ENCODE measurements at places on chromosomes 1 and 21.

GRCh38 chr1:65079941-65080340 lies 68.1 kb upstream of the AK4 start:
- DNase-seq, result no peak

DNA sequence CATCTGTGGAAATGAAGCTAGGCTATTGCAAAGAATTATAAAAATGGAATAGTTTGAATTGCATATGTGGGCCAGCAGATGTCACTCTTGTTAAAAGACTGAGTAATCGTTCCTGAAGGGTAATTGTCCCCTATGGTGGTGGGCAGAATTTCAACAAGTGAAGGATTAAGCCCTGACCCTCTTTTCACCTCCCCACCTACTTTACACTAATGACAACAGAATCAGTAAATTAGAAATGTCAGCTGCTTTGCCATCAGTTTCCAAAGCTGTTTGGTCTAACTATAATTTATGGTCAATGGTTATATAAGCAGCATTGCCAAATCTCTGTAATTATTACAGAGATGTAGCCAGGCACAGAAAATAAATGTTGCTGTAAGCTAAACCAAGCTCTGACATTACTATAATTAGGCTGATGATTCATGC lies 898.6 kb downstream of the AMY1C start:
- no peak for DNase-seq

GRCh38 chr1:224996266-224996665 lies 66.8 kb downstream of the DNAH14 start:
- DNase-seq, result no peak

DNA sequence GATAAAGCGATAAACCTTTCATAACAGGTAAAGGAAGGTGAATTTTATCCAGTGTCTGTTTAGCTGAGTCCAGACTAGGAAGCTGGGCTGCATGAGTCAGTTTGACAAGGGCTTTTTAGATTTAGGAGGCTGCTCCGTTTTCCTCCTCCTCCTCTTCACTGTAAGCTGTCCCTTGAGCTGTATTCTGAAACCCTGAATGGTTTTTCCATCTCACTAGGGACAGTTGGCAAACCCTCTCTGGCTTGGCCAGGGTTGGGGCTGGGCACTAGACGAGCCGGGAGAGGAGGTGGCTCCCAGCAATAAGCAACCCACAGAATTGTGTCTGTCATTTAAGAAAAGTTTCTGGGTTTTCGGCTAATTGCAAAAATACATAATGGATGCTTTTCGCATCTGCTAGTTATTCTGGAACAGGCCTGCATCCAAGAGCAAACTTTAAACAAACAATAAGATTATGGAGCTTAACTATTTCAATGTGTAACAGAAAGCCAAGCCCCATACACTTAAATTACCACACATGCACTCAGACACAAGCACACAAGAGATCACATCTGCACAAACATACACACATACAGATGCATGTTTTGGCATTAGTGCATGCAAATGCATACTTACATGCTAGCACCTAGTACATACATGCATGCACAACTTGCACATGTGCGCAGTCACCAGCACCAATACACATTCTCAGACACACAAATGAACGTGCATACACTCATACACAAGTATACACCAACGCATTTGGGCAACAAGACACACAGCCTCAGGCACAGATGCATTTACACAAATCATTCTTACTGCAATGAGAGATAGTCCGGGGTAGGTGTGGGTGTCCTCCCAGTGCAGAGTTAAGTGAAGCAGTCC lies 27.8 kb upstream of the FOXE3 start:
- no peak for DNase-seq

GRCh38 chr1:53465023-53465957 lies 6.1 kb downstream of the DMRTB1 start:
- no peak for DNase-seq

DNA sequence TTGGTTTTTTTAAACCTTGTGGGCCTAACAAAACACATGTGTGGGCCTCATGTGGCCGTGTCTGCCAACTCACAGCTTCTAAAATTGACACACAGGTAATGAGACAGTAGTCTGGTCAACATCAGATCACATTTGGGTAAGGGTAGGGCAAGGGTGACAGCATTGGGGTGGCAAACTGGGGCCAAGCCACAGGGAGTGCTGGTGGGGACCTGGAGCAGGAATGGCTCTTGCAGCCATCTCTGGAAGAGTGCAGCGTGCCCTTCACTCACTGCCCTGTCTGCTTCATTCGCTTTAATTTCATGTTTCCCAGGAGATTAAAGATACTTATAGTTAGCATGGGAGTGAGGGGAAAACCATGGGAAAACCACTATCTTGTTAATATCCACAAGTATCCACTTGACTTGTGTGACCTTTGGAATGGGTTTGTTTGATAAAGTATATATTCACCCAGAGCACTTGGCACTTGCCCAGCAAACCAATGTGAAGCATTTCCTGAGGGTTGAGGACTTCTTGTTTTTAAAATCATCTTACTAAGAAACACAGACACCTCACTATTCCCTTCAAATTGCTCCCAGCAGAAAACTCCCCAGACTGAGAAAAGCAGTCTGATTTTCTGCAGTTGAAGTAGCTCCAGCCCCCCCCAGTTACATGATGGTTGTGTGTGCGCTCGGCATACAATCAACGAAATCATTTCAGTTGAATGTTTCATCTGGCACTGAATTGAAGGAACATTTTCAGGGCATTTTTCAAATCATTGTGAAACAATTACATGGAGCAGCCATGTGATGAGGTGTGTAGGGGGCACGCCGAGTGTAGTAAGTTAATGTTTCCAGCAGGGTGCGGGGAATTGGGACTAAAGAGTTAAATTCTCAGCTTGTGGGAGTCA lies 175.7 kb downstream of the VPS13D start:
- no peak for DNase-seq

DNA sequence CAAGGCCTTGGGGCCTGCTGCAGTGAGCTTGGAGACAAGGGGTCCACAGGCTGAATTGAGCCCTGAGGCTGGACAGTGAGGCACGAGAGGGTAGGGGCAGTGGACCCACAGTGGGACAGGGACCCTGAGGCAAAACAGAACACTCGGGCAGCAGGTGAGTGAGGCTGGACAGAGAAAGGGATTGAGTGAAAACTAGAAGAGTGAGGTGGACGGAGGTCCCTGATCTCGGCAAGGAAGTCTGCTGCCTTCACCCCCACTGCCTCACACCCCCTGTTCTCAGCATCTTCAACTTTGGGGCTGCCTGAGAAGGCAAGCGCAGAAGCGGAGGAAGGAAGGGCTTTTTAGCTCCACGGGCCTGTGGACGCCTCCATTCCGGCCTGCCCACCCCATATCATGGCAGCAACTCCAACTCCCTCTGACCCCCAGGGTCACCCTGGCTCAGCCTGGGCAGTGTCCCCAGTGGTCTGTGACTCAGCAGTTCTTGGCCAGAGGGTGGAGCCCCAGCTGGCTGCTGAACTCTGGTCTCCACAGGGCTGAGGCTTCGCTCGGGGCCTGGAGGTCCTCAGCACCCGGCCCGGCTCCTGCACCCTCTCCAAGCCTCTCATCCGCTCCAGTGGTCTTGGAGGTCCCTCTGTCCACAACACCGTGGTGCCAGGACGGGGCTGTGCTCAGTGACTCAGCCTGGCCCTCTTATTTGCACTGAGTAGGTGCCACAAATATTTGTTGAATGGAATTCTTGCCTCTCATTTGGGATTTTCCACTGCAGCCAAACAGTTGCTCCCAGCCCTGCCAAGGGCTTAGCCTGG lies 60.0 kb upstream of the EPS8L3 start:
- DNase-seq, result no peak

DNA sequence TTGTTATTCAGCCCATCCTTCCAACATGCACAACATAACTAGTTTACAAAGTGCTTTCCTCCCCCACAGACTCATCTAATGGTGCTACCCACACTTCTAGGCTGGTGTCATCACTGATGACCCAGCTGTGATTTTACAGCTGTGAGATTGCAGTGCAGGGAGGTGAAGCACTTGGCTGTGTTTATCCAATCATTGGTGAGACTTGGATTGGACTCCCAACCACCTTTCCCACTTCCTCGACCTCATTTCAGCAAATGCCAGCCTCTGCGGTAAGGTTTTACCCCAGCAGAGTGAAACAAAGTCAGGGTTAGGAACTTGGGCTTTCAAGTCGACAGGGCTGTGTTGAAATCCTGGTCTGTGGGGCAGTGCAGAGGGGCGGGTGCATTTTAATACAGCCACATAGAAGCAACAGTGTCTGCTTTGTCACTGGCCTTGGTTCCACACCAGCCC lies 22.1 kb downstream of the ECHDC2 start:
- DNase-seq, result no peak

DNA sequence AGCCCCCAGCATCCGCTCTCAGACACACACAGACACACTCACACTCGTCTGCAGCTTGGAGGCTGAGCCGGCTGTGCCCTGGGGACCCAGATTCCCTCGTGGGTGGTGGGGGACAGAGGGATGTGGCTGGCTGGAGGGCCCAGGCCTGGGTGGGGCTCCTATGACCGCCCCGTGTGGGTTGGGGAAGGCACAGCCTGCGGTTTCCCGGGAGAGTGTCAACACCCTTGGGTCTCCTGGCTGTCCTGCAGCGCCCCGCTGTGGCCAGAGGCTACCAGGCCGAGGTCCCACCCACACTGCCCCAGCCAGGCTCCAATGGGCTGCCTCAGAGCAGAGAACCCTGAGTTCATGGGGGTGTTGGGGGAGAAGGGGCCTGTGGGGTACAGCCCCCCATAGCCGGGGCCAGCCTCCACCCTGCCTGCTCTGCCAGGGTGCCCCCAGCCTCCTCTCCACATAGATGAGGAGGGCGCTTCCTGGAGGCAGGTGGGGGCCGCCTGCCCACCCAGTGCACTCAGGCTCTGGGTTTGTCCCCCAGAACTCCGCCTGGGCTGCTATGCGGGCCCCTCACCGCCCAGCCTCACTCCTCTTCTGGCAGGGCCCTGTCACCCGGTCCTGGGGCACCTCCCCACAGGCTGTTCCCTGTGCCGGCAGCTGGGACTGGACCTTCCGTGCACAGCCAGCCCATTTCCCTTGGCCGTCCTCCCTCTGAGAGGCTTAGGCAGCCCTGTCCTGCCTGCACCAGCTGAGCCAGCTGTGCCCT lies at the start of gene TTC34:
Gene TTC34, minus strand, starts transcription at position 159 of the 757 bp plus-strand sequence. CDS start 866 bp downstream, outside the sequence.
- no peak for DNase-seq

GRCh38 chr21:28196981-28197380 lies 795.7 kb downstream of the LTN1 start:
- DNase-seq, result no peak

DNA sequence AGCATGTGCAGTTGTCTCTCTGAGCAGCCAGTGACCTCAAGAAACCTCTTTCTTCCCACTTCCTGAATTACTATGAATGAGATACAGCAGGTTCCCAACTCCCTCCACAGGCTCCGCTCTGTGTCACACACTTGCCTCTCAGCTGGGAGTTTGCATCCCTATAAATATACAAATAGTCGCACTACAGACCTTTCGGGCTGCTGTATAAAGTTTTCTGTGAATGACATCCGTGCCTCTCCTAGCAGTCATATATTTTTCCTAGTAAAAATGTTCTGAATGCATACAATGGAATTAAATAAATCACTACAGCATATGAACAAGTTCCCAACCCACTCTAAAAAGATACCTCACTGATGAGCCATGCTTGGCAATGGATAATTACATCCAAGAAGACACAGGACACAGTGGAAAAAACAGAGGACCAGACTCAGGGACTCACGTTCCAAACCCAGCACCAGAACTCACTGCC lies 66.8 kb downstream of the CAPZB start:
- DNase-seq, result no peak

DNA sequence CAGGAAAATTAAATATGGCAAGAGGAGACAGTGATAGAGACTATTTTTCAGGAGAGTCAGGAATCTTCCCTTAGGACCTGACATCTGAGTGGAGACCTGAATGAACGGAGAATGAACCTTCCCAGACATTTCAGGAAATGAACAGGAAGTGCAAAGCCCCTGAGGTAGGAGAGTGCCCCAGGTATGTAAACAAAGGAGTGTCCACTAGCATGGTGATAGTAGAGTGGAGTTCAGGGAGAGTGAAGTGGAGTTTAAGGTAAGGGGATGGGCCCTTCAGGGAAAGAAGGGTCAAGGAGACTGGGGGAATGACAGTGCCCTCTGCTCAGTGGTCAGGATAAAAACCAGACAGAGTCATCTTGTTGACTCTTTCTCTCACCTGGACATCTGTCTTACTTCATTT lies 19.3 kb downstream of the MYBPH start:
- no peak for DNase-seq

DNA sequence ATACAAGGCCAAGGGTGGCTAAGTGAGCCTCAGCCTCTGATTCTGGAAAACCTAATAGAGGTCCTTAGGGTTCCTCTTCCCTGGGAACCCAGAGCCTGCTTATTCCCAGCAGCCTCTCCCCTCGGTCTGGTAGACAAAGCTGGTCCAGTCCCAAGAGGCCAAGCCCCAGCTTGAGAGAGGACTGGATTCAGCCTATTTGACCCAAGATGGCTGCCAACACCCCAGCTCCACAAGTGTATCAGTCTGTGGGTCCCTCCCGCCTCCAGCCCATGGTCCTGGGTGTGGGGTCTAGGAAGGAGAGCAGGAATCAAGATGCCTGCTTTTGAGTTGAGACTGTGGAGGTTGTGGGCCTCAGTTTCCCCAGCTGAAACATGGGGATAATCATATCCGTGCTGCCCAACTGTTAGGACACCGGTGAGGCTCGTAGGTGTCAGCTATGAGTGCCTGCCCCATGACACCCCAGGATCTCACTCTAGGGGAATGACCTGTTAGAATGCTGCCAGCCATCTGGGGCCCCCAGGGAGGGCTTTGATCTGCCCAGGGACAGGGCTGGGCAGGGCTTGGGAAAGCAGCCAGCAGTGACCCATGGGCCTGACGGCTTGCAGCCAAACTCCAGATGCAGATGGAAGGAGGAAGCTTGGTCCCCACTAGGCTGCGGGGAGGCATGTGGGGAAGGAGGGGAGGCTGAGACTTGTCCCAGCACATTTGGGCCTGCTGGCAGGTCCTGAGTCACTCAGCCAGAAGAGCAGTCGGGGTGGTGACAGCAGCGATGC lies 45.4 kb downstream of the NUAK2 start:
- DNase-seq, result no peak

GRCh38 chr1:97488530-97488929 lies 432.3 kb downstream of the DPYD start:
- no peak for DNase-seq

- DNase-seq, result no peak
These were observed 3.1 kb upstream of the PARP1 start for GRCh38 chr1:226410958-226411357.

GRCh38 chr1:9207715-9208114 lies 26.9 kb upstream of the H6PD start:
- no peak for DNase-seq

- no peak for DNase-seq
These were observed 73.6 kb upstream of the PTGFRN start for GRCh38 chr1:116836099-116836498.

DNA sequence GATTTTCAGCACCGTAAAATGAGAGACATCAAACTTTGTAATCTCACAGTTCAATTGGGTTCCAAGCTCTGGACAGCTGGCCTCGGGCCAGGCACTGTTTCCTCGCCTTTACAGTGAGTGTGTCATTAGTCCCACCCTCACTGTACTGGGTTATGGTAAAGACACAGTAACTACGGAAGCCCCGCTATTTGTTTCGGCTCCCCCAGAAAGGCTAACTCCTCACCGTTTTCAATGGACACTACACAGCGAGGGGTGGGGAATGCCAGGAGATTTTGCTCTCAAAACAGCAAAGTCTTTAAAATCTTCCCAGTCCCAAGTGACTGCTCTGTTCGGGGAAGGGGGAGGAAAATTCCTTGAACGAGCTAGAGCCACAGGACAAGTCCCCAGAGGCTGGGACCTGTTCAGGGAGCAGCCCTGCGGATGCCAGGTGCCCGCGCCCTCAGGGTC lies 757 bp upstream of the SPSB1 start:
- no peak for DNase-seq

GRCh38 chr21:45739218-45740087 lies 95.9 kb downstream of the PCBP3 start:
- DNase-seq, result no peak

- DNase-seq, result no peak
These were observed 63.7 kb downstream of the ACOT7 start for GRCh38 chr1:6329851-6330250.

GRCh38 chr1:161241682-161242081 lies 3.7 kb upstream of the NR1I3 start:
- no peak for DNase-seq

Data from cortex of kidney (tissue), 1 donor.